NCI-H510A treated with DMSO at 0.1 percent for 48 hours (cell line): ENCODE measurements at places on chromosomes 5 and 9.

DNA sequence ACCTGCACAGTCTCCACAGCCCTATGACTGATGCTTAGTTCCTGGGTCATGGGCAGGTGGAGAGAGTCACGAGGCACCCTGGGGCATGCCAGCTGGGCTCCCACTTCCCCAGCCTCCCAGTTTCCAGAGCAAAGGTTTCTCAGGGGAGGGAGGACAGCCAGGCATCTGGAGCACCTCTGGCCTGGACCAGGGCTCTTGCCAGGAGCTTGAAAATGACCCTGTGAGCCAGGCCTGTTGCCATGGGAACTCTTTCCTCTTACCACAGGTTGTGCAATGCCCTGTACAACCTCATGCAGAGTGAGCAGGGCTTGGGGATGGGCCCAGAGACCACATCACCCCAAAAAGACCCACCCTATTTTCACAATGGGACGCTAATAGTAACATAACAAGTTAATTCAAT lies 113.1 kb downstream of the PSD2 start:
- no peak for DNase-seq

- no peak for DNase-seq
Measured at GRCh38 chr5:107040907-107041306, 629.8 kb downstream of the EFNA5 start.

DNA sequence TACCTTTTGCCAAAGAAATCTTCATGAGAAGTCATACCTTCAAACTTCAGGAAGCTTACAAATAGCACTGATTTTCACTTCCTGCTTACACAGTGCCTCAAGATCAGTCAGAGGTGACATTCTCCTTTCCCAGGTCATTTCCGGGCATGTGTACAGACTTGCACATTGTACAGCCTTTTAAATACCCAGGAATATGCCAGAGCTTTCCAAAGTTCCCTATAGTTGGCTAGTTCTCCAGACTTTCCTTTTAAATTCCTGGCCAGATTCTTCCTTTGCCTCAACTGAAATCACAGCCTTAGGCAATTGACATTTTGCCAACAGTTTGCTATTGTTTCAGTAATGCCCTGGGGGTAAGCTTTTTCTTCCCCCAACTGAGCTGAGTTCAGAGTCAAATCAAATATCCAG lies 47.2 kb downstream of the RFX3 start:
- DNase-seq: no peak

GRCh38 chr5:137395011-137395755 lies 103.9 kb downstream of the SPOCK1 start:
- no peak for DNase-seq

DNA sequence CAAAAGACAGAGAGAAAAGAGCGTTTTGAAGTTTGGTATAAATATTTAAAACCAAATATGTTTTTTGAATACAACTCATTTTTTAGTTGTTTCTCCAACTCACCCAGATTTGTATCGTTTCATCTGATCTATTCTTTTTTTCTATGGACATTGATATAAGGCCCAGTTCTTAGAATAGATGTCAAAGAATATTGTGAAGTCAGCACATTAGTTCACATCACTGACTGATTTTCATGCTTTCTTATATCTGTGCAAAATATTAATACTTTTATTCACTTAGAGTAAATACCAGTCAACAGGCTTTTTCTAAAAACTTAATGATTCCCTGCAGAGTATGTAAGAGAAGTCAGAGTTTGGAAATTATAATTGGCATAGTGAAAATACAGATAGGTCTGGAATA lies 254.4 kb upstream of the PTPRD start:
- DNase-seq: no peak

DNA sequence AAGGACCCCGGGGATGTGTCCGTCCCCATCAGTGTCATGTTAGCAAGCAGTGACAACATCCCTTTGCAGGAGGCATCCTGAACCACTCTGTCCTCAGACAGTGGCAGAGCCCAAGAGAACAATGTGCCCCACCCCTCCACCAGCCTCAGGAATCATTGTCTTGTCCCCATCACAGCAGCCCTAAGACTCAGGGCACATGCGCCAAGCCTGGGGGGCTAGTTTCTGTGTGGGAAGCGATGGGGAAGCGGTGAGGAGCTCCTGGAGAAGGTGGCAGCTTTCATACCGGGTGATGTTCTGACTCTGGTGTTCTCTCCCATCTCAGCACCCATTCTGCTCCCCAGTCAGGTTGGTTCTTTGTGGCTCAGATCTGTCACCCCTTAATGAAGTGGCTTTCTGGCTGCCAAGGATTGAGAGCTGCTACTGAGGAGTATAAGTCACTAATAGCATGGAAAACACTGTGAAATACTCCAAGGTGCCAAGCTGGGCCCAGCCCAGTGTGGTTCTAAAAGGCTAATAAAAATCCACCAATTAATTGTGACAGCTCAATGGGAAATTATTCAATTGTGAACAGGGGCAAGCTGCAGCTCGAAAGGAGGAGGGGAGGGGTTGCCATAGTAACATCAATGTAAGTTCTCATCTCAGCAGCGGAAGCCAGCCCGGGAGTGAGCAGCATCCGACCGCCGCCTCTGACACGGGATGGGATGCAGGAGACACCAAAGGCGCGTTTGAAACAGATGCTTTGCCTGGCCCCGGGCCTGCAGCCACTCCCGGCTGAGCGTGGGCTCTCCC lies 4.7 kb downstream of the QRFP start:
- no peak for DNase-seq

DNA sequence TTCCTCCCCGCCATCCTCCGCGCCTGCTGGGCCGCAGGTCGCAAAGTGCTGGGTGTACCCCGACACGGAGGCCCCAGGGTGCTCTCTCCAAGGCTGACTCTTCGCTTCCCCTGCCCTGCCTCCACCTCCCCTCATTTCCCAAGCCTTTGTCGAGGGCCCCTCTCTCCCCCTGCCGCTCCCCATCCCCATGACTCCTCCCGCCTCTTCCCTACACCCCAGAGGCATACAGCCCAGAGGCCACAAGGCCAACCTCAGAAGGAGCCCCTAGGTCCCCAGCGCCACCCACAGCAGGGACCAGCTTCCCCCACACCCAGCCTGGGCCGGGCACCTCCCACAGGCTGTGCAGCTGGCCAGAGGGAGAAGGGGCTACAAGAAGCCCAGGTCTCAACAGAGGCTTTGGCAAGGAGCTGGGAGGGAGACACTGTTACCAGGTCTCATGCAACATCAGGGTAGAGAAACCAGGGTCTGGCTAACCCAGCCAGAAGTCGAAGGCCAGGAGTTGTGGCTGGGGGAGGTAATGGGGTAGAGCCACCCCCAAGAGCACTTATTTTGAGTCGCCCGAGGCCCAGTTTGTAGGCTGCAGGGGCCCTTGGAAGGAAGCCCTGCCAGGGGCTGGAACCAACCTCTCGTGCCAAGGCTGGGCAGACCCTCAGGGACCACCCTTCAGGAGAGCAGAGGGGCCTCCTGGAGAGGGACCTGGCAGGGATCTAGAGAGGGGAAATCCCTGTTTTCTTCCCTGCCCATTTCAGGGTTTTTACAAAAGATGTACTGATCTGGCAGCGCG lies 24.5 kb upstream of the SARDH start:
- no peak for DNase-seq

- no peak for DNase-seq
Measured at GRCh38 chr5:74625742-74626241, 14.7 kb downstream of the ENC1 start.

- DNase-seq: no peak
Measured at GRCh38 chr9:113187929-113188595, 33.0 kb downstream of the FKBP15 start.

DNA sequence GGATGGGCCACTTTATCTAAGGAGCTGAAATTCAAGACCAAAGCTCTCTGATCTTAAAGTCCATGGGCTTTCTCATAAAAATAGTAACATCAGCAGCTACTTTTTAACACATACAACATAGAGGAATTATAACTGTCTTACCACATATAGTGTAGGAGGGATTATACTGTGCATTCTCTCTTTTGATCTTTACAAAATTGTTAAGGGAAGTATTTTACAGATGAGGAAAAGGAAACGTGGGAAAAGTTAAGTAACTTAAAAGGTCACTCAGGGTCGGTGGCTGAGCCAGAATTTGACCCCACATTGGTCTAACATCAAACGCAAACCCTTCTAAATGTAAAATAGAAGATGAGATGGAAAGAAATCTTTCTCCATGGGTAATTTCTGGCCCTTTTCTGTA lies 38.4 kb downstream of the ZNF608 start:
- DNase-seq: no peak

GRCh38 chr5:35087991-35088390 lies 40.2 kb upstream of the AGXT2 start:
- DNase-seq: no peak

- DNase-seq: no peak
Measured at GRCh38 chr5:56656846-56657726, 158.3 kb upstream of the MAP3K1 start.

DNA sequence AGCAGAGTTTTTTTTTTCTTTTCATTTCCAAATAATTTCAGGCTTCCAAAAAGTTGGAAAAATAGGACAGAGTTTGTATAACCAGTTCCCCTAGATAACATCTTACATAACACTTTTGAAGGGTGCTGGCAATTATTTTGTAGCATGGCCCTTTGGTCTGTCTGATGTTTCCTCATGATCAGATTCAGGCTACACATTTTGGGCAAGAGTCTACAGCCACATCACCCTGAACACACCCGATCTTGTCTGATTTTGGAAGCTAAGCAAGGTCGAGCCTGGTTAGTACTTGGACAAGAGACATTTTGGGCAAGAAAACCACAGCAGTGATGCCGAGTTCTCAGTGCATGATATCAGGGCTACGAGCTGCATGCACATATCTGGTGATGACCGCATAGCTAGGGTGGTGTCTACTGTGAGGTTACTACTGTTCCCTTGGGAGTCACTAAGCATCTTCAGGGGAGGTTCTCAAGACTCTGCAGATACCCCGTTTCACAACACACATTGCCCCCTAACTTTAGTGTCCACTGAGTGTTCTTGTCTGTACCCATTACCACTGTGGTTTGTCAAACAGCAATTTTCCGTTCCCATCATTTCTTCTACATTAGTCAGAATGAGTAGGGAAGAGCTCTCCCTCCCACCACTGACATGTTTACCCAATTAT lies 86.2 kb downstream of the TTC39B start:
- DNase-seq: no peak

GRCh38 chr5:39376293-39376714 lies 12.0 kb upstream of the C9 start:
- DNase-seq: peak; percentile 16

DNA sequence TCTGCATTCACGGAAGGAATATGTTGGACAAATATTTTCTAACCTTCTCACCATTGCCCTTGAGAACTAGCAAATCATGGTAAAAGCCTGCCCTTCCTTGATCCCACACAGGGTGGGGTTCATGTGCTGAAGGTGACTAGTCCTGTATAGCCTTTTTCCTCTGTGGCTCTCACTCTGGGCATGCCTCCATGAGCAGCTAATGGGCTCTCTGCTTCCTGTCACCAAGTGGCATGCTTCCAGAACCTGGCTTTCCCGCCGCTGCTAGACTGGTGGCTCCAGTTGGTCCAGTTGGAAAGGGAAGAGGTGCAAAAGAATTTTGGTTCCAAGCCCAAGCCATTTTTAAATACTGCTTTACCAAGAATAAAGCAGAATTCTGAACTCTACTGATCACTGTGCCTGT lies 35.5 kb downstream of the FBXO10 start:
- no peak for DNase-seq

GRCh38 chr9:8604201-8604600 lies 804.6 kb upstream of the DMAC1 start:
- no peak for DNase-seq

GRCh38 chr9:129422032-129422842 lies 198.7 kb downstream of the C9orf50 start:
- DNase-seq: no peak

- DNase-seq: no peak
Measured at GRCh38 chr5:403995-404394, 39.0 kb upstream of the EXOC3 start.

DNA sequence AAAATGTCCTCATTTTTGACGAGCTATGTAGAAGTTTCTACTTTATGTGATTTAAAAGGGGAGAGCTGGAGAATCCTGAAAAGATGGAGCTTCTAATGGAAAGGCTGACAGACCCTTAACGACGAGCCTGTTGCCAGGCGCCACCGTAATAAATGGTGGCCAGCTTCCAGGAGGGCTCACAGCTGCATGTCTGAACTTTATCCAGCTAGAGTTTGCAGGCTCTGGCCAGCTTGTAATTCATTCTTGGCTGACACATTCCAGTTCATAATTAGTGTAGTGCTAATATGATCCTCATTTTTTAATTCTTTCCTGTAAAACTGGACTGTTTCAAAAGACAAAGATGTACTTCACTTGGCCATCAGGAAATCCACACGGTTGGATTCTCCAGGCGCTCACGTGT lies 246.7 kb downstream of the GAS1 start:
- DNase-seq: no peak

- no peak for DNase-seq
Measured at GRCh38 chr5:56699538-56699937, 115.8 kb upstream of the MAP3K1 start.

DNA sequence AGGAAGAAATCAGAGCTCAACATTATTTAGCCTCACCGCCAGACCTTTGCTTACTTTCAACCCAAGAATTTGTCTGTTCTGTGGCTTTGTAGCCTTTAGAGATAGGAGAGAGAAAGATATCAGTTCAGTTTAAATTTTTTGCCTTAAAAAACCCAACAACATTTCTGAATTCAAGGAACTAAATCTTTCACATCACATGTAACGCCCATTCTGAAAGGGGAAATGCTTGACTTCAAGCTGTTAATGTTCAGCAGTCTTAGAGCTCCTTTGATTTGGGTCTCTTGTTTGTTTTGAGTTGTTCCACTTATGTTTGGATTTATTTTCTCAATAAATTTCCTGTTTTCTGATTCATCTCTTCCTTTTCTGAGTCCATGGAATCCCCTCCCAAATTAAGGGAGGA lies 294.5 kb downstream of the ARHGAP26 start:
- no peak for DNase-seq

- no peak for DNase-seq
Measured at GRCh38 chr5:97499605-97500004, 316.6 kb upstream of the RIOK2 start.

- peak; percentile 39 for DNase-seq
Measured at GRCh38 chr5:129460936-129461710, 1.0 kb downstream of the ADAMTS19 start.

- DNase-seq: no peak
Measured at GRCh38 chr9:96411129-96411838, 6.9 kb downstream of the ZNF367 start.

DNA sequence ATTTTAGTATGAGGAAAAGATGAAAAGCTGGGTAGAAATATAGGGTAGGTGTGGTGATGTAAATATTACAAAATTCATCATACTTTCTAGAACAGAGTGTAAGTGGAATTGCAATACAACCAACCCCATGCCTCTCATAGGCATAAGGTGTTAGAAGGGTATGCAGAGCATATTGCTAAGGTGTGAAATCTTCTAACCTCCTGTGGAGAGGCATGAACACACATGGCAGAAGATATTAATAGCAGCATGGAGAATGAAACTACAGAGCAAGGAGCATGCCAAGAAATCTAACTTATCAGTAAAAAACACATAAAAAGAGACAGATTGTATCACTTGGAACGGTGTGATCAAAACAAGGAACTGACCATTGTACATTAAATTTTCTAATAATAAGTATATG lies 441.5 kb downstream of the CDH18 start:
- no peak for DNase-seq

DNA sequence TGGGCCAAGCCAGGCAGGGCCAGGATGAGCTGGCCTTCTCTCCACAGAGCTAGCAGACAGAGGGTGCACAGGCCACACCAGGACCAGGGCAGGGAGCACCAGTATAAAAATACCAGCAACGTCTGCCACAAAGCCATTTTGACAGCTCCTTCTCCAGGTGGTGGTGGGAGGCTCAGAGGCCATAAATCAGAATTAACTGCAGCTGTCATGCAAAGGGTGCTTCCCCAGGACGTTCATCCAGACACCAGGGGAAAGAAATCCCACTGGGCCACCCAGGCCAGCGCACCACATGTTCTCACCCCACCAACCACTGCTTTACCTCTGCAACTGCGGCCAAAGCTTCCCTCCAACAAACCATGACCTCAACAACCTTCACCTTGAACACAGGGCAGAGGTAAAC lies 403.7 kb upstream of the TRPC7 start:
- no peak for DNase-seq
